Activated T-cell treated with anti-CD3 and anti-CD28 coated beads, Interleukin-2, amount 50 U/mL, for 1 hour (primary cell): ENCODE measurements at places on chromosomes 13 and 19.

DNA sequence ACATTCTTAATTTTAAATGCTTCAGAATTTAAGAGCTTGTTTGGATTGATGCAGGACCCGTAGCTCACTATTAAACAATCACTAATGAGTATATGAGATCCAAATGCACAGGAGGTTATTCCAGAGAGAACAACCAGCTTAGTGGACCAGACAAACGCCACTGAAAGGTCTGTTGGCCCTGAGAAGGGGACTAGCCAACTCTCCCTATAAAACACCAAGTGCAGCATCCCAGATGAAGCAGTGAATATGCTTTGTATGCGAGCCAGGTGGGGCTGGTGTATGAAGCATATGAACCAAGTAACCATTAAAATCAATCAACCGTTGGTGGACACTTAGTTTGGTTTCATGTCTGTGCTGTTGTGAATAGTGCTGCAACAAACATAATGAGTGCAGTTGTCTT lies 9.8 kb upstream of the LILRB1 start:
- DNase-seq, result no peak

DNA sequence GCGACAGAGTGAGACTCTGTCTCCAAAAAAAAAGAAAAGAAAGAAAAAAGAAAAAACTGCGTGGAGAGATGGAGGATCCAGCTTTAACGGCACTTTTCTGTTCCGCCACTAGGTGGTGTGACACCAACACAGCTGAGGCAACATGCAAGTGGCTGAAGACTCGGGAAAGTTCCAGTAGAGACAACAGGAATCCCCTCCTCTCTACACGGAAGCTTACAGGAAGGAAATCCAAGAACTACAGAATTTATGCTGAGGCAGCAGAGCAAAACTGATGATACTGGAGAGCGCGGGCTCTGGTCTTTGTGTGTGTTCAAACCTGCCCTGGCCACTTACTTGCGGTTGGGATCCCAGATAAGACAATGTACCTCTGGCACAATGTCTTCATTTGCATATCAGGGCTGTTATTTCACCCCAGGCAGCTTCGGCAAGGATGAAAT lies 9.9 kb downstream of the RANBP3 start:
- peak; percentile 61 for DNase-seq

- no peak for DNase-seq
Measured at GRCh38 chr13:51995677-51996551, 15.3 kb downstream of the ATP7B start.

DNA sequence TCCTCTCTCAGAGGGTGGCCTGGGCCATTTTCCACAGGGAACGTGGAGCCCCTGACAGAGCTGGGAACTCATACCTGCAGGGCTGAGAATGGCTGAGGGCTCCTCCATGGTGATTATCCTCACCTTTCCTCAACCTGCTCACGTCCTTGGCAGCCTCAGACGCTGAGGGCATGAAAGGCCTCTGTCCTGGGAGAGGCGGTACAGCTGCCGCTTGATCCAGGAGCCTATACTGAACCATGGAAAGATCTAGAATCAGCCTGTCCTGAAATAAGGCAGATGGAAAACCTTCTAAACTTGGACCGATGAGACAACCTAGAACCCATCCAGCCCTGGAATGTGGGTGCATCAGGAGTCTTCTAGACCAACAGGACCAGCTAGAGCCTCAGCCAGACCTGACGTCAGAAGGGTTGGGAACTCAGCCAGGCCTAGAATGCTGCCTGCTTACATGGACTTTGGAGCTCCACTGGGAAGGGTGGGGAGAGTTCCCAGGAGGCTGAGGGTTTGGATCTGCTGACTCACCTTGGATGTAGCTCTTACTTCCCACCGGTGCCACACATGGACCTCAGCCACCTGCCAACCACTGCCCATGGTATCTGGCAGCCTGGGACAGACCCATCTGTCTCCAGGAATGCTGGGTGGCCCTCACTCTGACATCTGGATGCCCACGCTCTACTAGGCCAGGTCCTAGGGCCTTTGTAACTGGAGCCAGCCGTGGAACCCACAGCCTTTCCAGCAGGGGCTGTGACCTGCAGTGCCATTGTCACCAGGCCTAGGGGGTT lies 7.5 kb downstream of the KCTD15 start:
- no peak for DNase-seq

- DNase-seq, result no peak
Measured at GRCh38 chr13:29522044-29522685, 73.3 kb downstream of the SLC7A1 start.

- no peak for DNase-seq
Measured at GRCh38 chr19:10832939-10833296, 3.1 kb downstream of the TMED1 start.

- peak; percentile 68 for DNase-seq
Measured at GRCh38 chr19:588093-588740, 1.5 kb upstream of the HCN2 start.
